ENCODE measurements at places on chromosomes 1 and 21.

GRCh38 chr1:63630666-63631065 lies 37.5 kb downstream of the PGM1 start:
- DNase-seq: no peak

DNA sequence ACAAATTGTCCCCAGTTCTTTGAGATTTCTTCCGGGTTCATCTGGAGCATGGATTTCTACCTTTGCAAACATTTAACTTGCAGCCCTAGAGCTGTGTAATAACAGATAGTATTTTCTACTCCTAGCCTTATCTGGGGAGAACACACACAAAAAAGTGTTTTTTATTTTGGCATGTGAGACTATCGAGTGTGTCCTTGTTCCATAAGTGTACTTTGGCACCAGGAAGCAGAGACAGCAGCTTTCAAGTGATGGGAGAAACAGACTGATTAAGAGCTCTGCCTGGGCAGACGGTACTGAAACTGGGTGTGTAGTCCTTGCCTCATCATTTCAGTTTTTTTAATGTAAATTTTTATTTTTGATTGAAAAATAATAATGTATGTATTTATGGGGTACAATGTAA lies 297.4 kb downstream of the ST6GALNAC3 start:
- no peak for DNase-seq

DNA sequence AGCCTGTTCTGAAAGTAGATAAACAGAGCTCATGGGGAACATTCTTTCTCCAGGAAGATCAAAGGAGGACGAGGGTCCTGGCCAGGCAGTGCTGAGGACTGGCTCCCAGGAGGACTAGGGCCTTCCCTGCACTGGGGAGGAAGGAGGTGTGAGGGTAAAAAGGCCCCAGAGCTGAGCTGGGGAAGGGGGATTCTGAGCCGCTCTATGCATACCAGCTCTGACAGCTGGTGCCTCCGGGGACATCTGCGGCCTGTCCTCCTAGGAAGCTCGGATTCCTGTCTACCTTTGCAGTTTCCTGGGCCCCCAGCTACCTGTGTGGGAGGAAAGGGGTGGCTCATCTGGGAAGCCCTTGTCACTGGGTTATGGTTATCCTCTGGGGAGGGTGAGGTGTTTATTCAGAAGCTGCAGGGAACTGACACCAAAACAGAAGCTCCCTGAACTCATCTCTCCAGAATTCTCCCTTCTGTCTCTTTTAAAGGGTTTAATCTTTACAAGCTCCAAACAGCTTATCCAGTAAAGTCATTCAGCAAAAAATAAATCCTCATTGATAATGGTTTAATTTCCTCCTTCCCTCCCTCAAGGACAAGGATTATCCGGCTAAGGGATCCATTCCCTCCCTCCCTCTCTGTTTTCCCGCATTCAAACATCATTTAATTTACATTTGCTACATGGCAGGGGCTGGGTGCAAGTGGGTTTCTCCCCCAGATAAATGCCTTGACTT lies 31.0 kb downstream of the NENF start:
- DNase-seq: no peak

- DNase-seq: no peak
These were observed 15.5 kb upstream of the PADI2 start for GRCh38 chr1:17134724-17135123.

DNA sequence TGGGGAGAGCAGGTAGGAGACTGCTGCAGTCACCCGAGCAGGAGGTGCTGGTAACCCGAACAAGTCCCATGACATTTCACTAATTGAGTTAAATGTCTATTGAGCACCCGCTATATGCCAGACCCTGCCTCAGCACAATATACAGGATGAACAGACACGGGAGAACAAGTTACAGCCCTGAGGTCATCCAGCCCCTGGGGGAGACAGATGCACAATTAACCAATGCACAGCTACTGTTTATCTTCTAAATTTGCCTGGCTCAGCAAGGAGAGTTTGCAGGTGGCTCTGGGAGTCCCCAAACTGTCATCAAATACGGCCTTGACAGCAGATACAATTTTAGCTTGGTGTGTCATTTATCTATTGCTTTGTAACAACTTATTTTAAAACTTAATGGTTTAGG lies 18.1 kb downstream of the CITED4 start:
- no peak for DNase-seq

DNA sequence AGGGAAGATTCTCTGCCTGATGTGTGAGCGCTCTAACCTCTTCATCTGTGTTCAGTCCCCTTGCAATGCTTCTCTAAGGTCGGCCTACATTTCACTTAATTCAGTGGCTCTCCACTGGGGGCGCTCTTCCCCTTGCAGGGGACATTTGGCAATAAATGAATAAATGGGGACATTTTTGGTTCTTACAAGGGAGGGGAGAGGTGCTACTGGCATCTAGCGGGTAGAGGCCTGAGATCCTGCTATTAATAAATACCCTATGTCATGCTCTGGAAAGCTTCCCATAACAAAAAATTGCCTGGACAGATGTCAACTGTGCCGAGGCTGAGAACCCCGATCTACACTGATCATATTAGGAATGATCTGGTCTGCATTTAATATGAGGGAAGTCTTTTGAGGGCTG lies 25.9 kb upstream of the DNAJC11 start:
- DNase-seq: peak; percentile 41

Data from foreskin fibroblast (primary cell).